Midbrain (tissue), 1 donor: ENCODE measurements at places on chromosomes 12 and 14.

- no peak for DNase-seq
Measured at GRCh38 chr12:101563212-101563611, 31.6 kb upstream of the MYBPC1 start.

DNA sequence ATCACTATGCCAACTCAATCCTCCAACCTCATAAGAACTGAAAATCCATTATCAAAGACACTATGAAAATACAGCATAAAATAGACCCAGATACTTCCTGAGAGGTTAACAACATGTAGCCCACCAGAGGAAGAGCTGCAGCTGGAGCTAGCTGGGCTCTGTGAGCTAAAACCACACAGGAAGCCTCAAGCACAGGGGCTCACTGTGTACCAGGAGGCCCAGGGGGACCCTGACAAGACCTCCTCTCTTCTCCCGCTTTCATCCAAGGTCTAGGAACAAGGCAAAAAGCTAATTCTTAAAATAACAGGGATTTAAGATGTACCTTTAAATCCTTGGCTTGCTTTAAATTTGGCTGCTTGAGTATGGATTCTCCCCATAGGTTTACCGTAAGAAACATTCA lies 53.6 kb downstream of the EIF2S3B start:
- DNase-seq = no peak

DNA sequence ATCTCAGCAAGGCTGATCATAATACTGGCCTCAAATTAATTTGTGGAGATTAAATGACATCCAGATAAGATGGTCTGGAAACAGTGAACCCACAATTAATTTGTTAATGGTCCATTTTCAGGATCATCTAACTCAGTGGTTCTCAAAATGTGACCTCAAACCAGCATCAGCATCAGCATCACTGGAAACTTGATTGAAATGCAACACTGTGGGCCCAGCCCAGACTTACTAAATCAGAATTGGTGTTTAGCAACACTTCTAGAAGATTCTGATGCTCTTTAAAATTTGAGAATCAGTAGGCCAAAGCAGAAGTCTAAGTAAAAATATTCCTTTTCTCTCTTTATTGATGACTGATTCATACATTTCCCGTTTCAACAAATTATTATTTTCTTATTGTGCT lies 10.7 kb upstream of the KRT82 start:
- DNase-seq = no peak

DNA sequence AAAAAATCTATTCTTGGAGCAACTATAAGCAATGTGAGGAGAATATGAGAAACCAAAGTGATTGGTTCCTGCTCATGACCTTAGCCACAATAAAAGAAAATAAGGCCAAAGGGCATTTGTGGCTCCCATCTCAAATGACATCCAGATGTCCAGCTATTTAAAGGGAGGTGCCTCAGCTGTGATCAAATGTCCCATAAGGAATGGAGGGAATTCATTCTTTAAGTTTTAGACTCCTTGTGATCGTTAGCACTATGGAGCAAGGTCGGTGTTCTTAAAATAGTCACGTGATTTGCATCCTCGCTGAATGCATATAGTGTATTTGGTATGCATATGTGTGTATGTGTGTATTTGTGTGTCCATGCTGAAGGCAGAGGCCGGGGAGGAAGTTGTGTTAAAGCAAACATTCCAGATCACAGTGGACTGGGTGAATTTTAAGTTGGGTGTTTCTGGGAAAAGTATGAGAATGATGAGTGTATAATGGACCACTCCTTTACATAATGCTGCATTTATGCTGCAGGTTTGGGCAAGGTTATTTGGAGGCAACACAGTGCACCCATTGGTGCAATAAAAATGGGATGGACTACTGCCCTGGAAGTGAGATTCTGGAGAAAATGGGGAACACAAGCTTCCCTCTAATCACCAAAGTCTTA lies 5.6 kb upstream of the E2F7 start:
- no peak for DNase-seq

DNA sequence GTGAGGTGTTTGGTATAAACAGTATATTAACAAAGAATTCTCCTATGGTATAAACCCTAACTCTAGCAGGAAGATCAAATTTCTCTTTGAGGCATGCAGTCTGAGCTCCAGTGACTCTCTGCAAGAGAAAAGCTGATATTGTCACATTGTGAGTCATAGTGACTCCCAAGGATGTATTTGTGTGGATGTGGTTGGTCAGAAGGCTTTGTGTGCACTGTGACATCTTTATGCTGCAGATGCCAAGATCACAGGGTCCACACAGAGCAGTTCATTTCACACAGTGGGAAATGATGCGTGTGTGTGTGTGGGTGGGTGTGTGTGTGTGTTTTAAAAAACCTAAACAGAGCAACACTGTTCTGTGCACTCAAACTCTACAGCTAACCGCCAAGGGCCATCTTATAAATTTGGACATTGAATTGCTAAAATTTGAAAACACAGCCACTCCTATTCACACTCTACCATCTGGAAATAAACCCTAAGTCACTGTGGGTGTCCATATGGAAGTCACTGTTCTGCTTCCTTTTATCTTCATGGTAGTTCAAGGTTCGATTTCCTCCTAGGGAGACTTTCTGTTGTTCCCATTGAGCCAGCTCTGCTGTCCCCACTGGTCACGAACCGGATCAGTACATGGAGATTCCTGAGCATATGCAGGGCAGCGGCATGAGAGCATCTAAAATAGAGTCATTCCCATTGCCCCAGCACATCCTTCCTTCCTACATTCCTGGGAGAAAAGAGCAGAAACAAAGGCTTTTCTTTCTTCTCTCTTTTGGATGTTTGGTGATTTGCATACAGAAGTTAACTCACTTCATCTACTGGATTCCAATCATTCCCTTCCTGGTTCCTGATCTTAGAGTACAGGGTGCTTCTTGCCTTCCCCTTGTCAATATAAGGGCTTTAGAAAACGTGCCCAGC lies 727.6 kb downstream of the DIO2 start:
- no peak for DNase-seq

- DNase-seq = no peak
Measured at GRCh38 chr14:57418999-57419398, 28.6 kb downstream of the NAA30 start.

GRCh38 chr14:90813442-90813841 lies 2.8 kb downstream of the TTC7B start:
- DNase-seq = no peak

DNA sequence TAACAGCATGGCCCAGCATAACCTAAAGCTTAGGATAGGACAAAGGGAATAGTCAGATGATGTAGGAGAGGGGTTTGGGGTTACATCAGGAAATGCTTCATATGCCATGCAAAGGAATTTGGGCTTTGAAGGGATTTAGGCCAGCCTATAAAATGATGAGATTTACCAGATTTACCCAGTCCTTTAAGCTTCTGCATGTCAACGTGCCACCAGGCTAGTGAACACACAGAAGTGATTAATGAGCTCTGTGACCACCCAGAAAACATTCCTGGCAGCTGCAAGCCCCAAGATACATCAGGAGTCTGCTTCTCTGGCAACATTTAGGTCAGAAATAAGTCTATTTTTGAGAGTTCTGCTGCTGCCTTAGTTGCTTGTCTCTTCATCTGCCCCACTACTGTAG lies 118.3 kb downstream of the LRIG3 start:
- no peak for DNase-seq
